ENCODE measurements at places on chromosomes 5 and 9.
A peak's percentile ranks its signal among the peaks of the same experiment; 100 is the strongest.

- DNase-seq = no peak
Observed at GRCh38 chr5:135476615-135477581, 24.7 kb upstream of the TIFAB start.

- no peak for DNase-seq
Observed at GRCh38 chr5:108109059-108109458, 272.8 kb downstream of the FBXL17 start.

DNA sequence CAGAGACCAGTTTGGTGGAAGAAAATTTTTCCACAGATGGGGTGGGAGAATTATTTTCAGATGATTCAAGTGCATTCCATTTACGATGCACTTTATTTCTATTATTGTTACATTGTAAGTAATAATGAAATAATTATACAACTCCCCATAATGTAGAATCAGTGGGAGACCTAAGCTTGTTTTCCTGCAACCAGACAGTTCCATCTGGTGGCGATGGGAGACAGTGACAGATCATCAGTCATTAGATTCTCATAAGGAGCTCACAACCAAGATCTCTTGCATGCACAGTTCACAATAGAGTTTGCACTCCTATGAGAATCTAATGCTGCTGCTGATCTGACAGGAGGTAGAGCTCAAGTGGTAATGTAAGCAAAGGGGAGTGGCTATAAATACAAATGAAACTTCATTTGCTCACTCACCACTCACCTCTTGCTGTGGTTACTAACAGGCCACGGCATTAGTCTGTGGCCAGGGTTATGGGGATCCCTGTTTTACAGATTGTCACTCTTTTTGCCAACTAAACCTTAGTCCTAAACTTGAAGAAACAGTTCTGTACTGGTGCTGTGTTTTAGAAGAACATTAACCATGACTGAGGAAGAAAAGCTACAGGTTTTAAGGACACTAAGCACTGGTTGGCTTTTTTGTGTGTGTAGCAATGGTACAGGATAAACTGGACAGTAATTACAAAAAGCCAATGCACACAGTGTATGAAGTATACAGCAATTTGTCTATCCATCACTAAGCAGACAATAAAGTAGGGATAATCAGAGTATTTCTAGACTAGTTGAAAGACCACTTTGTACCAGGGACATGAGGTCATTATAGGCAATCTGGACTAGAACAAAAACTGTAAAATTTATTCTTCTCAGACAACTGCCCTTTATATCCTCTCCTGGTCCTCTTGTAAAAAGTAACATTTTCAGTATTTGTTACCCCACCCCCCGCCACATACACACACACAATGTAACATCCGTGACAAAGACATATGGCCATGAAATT lies 9.9 kb downstream of the TMEM232 start:
- peak; percentile 21 for DNase-seq

GRCh38 chr5:118461436-118461835 lies 526.9 kb downstream of the DTWD2 start:
- DNase-seq = no peak

GRCh38 chr9:6802926-6803325 lies 45.2 kb downstream of the KDM4C start:
- no peak for DNase-seq

GRCh38 chr5:2912741-2913140 lies 161.3 kb upstream of the IRX2 start:
- DNase-seq = no peak

- peak; percentile 49 for DNase-seq
Observed at GRCh38 chr9:5446451-5447236, 3.7 kb upstream of the CD274 start.

DNA sequence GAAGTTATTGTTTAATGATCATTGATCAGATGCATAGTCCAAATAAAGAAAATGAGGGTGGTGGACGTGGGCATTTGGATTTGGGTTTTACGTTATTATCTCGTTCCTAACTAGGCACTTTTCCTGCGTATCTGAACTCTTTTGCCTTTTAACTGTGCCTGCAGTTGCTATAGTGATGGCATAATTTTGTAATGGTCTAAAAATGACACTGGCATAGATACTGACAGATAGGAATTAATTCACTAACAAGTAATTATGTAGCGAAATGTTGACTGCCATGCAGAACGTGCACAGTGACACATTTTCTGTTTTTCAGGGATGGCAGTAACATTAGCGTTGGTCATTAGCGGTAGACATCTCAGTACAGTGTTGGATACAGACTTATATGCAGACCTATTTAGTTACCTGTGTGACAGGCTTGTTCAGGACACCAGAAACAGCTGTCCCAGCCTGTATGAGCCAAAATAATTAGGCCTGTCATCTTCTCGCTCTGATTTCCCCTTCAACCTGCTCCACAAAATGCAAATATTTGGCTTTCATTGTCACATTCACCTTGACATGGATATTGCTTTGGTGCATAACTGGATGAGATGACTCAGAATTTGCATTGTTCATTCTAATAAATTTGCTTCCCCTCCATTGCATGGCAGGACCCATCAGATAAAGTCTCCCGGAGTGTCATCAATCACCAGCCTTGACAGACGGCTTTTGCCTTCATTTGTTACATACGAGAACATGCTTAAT lies 413.3 kb upstream of the IRX1 start:
- no peak for DNase-seq

DNA sequence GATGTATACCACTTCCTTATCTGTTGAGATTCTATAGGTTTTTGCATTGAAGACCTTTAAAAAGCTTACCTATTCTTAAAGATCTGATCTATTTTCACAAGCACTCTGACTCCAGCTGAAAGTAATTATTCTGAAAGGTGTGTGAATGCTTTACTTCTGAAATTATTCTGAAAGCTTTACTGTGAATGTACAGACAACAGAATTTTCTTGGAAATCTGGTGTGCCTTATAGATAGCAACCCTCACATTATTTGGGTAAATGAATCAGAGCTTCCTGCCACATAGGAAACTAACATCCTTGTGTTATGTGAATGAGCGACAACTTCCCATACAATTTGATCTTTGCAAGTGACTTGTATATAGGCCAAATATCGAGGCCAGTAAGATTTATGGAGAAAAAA lies 6.5 kb downstream of the CDO1 start:
- DNase-seq = no peak

GRCh38 chr5:80806929-80807328 lies 152.1 kb upstream of the DHFR start:
- DNase-seq = no peak

DNA sequence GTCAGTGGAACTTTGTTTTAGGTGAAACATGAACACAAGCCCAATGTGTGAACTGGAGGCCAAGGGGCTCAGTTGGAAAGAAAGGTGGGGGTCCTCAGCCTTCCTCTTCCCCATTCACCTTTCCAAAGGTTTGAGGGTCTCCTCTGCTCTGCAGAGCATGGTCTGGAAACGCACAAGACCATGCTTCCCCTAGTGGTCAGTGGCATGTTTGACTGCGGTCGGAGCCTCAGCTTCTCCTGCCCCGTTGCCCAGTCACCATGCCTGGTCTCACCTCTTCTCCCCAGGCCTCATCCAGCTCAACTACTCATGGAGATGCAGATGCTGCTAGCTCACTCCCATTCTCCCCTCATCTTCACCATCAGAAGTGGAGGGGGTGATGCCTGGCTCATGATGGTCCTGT lies 340.3 kb downstream of the GADD45G start:
- DNase-seq = no peak

DNA sequence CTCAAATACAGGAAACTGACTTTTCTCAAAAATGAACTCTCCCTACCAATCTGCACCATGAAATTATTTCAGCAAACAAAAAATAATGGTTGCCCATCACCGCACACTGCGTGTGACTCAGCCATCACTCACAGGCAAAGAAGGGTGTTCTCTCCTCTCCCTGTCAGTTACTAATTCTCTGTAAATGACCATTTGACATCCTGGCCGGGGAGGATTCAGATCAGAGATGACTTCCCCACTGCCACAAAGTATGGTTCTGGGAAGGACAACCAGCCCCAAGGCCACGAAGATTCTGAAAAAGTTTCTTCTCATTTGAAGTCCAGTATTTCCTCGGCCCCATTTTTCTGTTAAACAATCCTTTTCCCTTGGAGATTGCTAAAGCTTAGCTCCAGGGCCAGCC lies 199.4 kb downstream of the AUH start:
- DNase-seq = peak; percentile 50

- peak; percentile 83 for DNase-seq
Observed at GRCh38 chr9:98962181-98962560, 18.5 kb downstream of the COL15A1 start.

DNA sequence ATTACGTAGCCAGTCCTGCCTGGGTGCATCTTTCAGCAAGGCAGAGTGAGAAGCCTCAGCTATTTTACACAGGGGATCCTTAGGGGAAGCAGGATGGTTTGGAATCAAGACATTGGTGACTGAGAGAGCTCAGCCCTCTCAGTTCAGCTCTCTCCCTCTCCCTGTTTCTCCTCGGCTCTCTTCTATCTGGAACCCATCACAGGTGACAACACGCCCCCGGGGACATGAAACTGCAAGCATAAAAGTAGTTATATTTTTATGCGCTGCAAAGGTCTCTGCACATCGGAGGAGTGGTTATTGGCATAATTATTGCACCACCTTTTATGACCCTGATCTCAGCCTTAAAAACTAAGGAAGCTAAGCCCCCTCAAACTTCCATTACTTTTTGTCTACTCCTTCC lies 14.2 kb downstream of the TMOD1 start:
- no peak for DNase-seq

DNA sequence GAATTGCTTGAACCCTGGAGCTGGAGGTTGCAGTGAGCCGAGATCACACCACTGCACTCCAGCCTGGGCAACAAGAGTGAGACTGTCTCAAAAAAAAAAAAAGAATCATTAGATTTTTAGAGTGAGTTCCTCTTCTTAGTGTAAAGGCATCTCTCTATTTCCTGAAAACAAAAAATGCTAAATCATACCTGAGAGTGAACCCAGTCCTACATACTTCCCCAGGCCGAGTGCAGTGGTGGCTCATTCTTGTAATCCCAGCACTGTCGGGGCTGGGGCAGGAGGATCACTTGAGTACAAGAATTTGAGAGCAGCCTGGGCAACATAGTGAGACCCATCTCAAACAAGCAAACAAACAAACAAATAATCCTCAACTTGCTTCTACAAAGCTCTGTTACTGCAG lies 38.2 kb upstream of the LPAR1 start:
- no peak for DNase-seq

DNA sequence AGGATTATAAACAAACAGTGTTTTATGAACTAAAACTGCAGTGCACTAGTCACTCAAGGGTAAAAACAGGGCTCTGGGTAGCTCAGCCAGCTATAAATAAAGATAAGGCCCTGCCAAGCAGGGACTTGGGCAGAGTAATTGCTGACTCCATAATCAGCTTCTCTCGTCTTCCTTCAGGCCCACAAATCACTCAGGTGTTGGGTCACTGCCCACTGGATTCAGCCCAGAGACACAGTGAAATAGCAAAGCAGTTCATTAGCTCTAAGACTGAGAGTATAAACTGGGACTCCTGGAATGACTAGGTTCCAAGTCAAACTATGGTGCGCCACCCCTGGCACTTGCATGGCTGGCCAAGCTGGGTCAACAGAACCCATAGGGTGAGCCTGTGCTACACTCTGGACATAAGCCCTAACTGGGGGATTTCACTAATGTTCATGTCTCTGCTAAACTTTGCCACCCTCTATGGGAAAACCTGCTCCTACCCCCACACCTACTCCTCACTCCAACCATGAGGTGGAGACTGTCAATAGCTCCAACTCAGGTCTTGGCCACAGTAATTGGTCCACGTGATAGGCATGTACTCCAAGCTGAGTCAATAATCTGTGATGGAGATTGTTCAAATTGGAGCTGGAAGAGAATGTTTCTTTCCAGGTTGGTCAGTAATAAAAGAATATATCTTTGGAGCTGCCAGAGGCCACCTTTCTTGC lies 158.5 kb downstream of the SLIT3 start:
- DNase-seq = no peak

DNA sequence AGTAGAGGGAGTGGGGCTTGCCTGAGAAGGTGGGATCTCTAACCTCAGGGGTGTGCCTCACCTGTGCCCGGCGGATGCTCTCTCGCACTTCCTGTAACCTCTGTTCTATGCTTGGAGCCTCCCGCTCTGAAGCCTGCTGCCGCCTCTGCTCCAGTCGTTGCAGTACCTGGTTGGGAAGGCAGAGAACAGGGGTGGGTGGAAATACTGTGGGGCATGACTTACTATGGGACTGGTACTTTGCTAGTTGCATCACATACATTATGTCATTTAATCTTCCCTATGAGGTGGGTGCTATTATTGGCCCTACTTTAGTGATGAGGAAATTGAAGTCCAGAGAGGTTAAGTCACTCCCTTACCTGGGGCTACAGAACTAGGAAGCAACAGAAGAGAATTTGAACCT lies 5.2 kb downstream of the FCHSD1 start:
- no peak for DNase-seq

GRCh38 chr9:135273008-135273407 lies 185.5 kb downstream of the OLFM1 start:
- DNase-seq = no peak

GRCh38 chr9:92969516-92970466 lies 22.5 kb downstream of the FGD3 start:
- no peak for DNase-seq

Data from fibroblast of skin of right quadriceps (primary cell).